AG04450 (cell line): ENCODE measurements at places on chromosomes 2 and 18.

DNA sequence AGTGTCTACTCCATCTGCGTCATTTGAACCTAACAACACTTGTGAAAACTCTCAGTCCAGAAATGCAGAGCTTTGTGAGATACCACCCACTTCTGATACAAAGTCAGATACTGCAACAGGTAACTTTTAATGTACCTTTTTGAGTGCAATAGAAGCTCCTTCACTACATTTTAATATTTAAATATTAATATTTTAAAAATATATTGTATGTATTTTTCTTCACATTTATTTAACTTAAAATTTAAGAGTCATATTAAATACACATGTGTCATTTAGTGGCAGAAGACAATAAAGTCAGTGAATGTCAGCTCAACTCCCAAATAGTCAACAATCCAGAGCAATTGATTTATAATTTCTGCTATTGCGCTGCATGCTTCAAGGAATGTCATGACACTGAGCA lies 13.9 kb downstream of the UBXN4 start:
- DNase-seq, result no peak

GRCh38 chr2:57881998-57882888 lies 164.4 kb upstream of the VRK2 start:
- DNase-seq, result no peak

GRCh38 chr2:181334158-181334826 lies 122.9 kb upstream of the ITGA4 start:
- no peak for DNase-seq

GRCh38 chr2:16068552-16068940 lies 128.2 kb downstream of the MYCN start:
- no peak for DNase-seq

GRCh38 chr2:230737300-230737699 lies 24.7 kb downstream of the CAB39 start:
- DNase-seq, result no peak

- no peak for DNase-seq
Measured at GRCh38 chr2:45007961-45008295, 1.3 kb downstream of the SIX2 start.

GRCh38 chr2:161030260-161031063 lies 129.8 kb upstream of the TANK start:
- DNase-seq, result peak; percentile 97

DNA sequence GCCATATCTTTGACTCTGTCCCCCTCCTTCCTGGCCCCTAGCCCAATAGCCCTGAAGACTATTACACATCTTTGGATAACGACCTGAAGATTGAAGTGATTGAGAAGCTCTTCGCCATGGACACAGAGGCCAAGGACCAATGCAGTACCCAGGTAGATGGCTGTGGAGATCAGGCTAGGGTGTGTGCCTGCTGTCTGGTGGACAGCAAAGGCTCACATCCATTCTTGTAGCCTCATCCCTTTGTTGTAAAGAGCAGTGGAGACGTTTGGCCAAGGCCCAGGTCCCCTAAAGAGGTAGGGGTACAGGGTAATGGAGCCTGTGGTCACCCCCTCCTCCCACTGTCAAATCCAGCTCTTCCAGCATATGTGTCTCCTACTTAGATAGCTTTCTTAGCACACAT lies 81.4 kb downstream of the EPAS1 start:
- DNase-seq, result no peak

DNA sequence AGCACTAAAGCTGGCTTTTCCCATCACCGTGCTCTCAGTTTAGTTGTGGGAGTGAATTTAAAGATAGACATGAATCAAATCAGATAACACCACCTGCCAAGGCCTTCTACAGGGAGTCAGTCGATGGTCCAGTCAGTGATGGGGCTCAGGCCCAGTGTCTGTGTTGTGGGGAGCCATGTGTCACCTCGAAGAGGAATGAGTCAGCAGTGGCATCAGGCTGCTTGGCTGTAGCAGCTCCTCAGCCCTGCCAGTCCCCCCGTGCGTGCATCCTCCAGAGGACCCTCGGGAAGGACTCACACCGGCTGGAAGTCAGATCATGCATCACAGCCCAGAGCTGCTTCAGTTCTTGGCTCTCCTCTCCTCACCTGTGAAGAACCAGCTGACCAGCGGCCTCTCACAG lies 420.4 kb upstream of the RAB6C start:
- no peak for DNase-seq

DNA sequence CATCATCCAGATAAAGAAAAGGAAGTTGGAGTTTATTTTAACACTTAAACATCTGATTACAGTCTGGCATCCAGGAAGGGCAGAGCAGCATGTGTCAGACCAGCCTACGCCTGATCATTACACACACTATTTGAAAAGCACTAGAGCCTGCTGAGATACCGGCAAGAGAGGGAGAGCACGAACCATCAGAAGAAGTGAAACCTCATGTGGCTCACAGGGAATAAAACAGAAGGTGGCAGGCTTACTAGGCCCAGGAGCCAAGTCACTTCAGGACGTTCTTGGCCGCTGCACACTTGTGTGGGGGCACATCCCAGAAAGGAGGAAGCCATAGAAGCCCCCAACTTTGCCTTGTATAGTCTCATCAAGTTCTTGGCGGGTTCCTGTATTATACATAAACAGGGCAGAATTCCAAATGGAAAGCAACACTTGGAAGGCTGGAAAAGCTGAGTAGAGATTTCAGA lies 105.5 kb downstream of the UGGT1 start:
- DNase-seq, result peak; percentile 21

DNA sequence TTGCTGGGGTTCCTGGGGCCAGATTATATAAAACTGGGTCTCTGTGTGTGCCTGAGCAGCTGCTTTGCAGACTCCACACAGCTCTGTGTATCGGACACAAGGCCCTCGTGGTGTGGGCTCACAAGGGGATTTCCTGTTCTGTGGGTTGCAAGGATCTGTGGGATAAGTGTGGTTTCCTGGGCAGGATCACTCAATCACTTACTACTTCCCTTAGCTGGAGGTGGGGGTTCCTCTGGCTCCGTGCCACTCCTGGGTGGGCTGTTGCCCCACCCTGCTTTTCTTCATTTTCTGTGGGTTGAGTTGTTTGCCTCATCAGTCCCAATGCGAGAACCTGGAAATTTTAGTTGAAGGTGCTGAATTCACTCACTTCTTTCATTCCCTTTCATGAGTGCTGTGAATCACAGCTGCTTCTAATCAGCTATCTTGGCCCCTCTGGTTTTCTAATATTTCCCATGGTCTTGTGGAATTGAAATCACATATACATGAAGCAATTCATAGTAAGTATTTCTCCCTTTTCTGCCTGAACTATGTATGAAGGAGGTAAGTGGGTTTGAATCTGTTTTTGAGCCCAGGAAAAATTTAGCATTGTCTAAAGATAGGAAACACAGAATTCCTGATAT lies 196.3 kb downstream of the DCDC2C start:
- no peak for DNase-seq
